Activated gamma-delta T cell treated with Interleukin-2 at 50 U/mL for 16 hours (primary cell): ENCODE measurements at places on chromosomes 11 and 22.

DNA sequence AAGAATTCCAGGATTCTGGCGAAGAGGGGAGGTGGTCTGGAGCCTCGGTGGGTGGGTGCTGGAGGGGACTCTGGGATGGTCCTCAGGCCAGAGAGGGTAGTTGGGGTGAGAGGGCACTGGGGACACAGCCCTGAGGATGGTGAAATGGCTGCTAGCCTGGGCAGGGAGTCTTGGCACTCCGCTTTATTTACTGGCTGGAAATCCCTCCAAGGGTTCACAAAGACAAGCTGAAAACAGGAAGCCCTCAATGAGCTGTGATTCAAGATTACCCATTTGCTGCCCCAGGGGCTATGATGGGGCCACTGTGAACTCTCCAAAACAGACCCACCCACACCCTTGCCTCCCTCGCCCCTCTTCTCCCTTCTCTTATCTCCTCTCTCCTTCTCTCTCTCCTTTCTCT, 71.9 kb downstream of the FBXO7 start:
- DNase-seq = no peak

- DNase-seq = no peak
These were observed at the start of gene SMTNL1 for GRCh38 chr11:57536947-57537619. Gene SMTNL1 (plus strand): TSS chr11:57537595. CDS start chr11:57542643, 5,048 bp downstream.

GRCh38 chr11:127643268-127644058, 642.9 kb upstream of the KIRREL3 start:
- no peak for DNase-seq

- DNase-seq = no peak
These were observed 20.8 kb upstream of the TSKU start for GRCh38 chr11:76762356-76762752.

DNA sequence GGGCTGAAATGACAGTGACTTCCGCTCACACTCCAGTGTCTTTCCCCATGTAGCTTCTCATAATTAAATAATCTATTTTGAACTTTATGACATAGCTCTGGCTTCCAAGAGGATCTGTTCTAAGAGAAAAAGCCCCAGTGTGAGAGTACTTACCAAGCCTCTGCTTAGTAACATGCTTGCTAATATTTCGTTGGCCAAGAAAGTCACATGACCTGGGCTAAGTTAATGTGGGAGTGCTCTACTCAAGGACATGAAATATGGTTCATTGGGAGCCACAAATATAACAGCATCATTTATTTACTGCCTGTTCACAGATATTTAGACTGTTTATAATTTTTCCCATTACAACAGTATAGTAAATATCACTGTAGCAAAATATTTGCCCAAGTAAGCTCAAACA, 42.5 kb downstream of the CCDC73 start:
- DNase-seq = no peak

DNA sequence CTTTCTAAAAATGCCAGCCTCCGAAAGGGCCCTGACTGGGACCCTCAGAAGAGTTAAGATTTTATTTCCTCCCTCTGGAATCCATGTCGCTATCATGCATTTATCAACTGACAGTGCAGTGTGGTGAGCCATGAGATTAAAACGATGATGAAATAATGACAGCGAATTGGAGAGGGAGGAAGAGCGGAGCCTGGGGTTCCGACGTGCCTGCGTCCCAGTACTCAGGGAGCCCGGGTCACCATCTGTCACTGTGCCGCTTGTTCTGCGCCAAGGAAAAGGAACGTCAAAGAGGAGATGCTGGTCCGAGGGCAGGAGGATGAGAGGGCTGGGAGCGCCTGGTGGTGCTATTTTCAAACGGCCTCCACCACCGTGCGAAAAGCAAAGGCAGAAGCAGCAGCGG, 46.2 kb downstream of the MACROD1 start:
- DNase-seq = no peak

DNA sequence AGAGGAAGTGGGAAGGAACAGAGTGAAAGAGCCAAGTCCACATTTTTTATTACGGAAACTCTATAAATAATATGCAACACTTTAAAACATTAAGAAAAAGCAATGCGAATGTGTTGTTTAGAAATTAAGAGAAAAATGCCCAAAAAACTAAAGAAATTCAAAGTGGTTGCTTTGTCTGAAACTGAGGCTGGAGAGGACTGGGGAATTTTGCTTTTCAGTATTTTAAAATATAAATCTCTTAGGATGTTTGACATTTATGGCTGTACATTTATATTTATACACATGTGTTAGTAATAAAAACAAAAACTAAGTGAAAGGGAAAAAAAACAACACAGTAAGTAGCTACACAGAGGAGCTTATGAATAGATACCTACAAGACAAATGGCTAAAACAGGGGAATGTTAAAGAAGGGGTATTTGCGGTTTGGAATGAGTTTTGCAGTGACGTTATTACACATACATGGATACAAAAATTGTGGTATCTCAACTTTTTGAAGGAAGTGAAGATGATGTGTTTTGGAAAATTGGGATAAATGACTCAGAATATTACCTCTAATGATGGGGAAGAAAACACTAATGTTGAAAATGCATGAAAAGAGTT, 97.0 kb upstream of the DRD2 start:
- DNase-seq = no peak

DNA sequence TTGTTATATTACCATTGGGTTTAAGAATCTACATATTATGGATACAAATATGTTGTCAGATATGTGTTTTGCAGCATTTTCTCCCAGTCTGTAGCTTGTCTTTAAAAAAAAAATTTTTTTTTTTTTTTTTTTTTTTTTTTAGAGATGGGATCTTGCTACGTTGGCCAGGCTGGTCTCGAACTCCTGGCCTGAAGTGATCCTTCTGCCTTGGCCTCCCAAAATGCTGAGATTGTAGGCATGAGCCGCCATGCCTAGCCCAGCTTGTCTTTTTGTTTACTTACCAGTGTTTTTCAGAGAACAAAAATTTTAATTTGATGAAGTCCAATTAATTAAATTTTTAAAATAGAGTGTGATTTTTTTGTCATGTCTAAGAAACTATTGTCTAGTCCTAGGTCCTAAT, 29.8 kb downstream of the INCENP start:
- no peak for DNase-seq

DNA sequence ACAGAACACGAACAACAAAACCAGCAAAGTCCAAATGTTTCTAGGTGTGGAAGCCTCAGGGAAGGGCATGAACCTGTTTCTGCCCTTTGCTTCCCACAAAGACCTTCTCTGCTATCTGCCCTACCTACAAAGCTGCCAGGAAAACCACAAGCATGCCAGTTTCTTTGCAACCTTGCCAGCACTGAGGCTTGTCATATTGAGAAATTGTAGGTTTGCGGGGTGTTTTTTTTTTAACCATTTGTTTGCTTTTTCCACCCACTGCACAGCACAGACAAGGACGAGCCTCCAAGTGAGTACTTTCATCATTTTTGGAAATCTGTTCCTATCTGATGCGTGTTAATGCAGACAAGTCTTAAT, 12.8 kb downstream of the PARVG start:
- DNase-seq = no peak

DNA sequence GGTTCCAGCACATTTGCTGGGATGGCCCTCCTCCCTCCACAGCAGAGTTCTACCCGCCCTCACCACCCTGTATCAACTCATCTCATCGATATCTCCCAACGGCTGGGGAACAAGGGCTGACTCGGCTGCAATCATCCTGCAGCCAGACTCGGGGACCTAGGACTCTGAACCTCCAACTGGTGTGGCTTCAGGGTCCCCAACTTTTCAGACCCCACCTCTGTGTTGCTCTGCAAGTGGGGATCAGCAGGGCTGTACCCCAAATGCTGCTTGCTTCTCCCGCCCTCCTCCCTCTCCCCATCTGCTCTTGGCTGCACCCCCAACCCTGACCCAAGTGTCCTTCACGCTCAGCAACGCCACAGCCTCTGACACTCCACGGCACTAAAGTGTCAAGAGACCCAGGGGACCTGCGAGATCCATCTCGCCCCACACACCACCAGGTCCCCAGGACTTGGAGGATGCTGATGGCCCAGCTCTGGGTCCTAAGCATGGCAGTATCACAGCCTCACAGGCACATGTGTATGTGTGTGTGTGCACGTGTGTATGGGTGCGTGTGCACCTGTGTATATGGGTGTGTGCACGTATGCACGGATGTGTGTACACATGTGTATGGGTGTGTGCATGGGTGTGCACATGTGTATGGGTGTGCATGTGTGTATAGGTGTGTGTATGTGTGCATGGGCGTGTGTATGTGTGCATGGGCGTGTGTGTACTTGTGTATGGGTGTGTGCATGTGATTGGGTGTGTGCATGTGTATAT, 26.4 kb downstream of the KCNQ1 start:
- DNase-seq = no peak

DNA sequence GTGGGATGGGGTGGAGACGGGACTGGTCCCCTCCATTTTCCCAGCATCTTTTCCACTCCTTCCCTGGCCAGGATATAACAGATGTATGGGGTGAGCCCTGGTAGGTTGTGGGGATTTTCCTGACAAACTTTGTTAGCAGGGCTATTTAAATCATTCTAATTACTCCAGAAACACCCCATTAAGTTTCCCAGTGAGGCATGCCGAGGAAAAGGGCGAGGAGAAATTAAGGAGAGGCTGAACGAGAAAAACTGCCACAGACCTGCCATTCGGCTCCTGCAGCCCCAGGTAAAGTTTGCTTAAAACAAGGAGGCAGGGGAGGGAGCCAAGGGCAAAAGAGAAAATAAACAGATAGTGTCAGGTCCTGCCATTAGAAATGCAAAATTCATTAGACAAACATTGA, 428.2 kb downstream of the BUD13 start:
- DNase-seq = no peak

DNA sequence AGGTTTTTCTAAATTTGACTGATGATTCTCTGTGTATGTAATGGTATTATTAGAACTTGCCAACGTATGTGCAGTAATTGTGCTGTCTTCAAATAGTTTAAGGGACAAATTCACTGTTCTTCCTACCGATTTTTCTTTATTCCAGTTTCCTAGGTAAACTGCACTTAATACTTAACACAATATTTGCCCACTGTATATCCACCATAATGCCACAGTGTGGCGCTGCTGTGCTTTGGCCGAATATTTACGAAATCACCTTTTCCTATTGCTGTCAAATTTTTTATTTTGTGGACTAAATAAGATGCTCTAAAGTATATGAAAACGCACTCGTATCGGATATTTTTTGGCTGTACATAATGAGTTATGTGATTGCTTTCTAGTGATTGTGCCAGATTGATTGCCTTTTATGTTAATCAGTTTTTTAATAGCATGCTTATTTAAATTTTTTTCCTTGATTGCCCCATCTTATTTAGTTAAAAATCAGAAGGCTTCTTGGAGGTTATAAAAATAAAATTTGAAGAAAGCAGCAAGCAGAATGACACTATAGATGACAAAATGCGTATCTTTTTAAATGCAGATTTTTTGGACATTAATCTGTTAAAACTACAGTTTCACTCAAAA, 10.5 kb downstream of the AASDHPPT start:
- DNase-seq = peak; percentile 26

GRCh38 chr11:119531056-119531455, 108.1 kb upstream of the THY1 start:
- no peak for DNase-seq

GRCh38 chr22:47195484-47196165, 433.2 kb downstream of the TBC1D22A start:
- no peak for DNase-seq

GRCh38 chr11:64871492-64871891, 6.9 kb downstream of the EHD1 start:
- no peak for DNase-seq

DNA sequence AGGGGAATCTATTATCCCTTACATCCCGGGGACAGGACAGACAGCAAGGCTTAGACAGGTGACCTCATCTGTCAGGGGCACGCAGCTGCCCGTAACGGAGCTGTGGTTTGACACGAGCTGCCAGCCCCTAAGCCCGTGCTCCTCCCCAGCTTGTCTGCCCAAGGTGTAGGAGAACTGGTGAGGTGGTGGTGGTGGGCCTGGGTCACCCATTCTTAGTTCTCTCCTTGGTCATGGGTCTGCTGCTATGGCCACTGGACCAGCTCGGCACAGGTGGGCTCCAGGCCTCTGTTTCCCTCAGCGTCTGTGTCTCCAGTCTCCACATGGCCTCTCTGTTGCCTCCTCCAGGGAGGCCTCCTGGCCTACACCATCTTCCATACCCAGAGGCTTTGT, 5.4 kb downstream of the PARVG start:
- DNase-seq = no peak

DNA sequence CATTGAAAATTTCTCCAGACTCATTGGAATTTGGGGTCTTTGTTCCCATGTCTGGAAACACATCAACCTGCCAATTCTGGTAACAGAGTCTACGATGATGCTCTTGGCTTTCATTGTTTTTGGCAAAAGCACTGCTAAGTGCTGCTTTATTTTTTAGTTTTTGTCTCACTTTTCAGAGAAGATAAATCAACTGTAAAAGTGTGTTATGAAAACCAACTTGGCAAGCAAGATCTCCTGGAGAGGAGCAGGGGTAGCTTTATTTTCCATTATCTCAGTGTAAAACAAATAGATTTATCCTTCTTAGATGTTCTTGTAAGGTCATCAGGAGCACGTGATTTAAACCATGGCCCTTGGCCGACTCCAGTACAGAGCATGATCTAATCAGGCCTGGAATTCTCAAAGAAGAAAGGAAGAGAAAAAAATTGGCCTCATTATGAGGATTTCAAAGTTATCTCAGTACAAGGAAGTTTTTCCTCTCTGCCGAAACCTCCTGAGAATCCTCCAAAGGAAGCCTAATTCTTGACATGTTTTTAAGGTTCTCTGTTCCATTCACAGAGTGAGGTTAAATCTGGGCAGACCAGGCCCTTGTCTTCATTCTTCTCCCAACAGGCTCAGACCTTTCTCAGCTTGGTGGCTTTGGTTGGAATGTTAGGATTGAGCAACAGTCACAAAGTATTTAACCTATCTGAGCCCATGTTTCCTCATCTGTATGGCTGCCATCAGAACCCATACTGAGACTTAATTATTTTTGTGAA, 16.4 kb upstream of the PAMR1 start:
- no peak for DNase-seq

DNA sequence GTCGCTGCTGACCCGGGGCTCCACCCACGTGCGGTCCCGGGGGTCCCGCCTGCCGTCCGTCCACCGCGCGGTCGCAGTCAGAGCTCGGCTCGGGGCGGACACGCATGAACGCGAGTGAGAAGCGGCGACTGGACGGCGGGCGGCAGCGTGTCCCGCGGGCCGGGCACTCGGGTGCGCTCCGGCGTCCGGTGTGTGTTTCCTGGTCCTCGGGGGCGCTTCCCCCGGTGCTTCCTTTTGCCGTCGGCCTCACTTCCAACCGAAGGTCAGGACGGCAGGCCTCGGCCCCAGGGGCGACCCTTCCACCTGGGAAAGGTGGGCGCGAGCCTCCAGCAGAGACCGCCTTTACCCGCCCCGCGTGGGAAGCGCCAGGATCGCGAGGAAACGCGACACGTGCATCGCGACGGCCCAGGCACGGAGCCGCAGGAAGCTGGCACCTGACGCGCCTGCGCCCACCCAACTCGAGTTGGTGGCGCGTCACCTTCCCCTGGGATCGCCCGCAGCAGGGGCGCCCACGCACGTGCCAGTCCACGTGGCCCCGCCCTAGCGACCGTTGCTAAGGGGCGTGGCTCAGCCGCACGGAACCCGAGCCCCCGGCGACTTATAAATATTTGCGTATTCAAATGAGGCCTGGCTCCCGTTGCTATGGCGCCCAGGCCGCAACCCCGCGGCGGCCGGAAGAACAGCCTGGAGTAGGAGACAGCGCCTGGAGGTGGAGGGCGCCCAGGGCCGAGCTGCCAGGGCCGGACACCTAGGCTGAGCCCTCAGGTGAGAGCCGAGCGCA, at the start of gene LRRC56:
LRRC56 (plus strand) TSS at position 687 of the 781 bp plus-strand sequence. CDS start 3,158 bp downstream, outside the sequence.
- peak; percentile 89 for DNase-seq
